ENCODE measurements at places on chromosomes 1 and 21.

DNA sequence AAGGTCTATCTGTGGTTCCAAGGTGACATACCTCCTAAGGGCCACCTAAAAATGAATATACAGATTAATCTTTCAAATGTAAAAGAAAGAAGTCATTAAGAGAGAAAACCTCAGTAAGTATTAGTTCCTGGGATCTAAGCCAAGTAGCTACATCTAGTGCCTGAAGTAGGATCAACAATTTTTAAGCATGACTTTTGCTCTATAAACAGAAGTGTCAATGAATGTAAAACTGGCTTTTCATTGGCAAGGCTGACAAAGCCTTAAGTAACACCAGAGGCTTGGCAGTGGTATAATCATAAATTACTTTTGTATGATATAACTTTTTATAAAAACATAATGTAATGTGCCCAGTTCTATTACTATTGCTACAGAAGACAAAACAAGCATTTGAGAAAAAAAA lies 12.2 kb upstream of the ACADM start:
- no peak for DNase-seq

DNA sequence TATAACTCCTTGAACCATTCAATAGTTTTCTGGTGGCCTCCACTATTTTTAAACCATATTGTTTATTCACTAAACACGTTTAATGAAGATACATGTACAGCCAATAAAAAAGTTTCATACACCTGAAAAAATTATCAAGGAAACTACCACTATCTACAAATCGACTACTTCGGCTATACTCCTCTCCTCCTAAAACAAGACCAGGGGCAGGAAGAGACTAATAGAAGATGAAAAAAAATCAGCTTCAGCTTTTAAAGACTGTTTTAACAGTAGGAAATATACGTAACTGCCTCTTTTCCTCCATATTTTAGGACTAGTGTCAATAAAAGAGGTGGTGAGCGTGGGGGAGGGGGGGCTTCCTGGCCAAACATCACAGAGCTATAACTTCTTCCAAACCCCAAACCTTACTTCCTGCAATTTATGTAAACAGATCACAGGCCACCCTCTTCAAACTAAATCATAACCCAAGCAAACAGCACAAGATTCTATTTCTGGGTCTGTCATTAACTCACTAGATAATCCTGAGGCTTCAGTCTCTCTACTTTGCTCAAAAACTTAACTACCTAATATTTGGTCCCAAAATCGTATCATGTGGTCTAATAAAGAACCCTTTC lies 15.1 kb downstream of the FOXJ3 start:
- no peak for DNase-seq

- no peak for DNase-seq
These were observed 140.9 kb upstream of the HOOK1 start for GRCh38 chr1:59673573-59674450.

DNA sequence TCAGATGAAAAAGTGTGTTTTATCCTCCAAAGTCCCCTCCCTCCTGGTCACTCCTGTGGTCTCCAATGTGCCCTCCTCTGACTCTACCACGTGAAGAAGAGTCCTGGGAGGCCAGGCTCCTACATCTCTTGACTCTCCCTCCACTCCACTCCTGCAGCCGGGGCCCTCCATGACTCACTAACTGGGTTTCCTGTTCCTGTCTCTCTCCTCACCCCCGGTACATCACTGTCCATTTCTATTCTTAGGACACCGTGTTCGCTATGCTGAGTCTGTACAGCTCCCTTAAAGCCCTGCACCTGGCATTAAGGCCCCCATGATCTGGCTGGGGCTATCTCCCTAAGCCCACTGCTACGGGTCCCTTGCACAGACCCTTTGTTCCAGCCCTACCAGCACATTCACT lies 93.4 kb downstream of the BCAR3 start:
- DNase-seq = no peak

DNA sequence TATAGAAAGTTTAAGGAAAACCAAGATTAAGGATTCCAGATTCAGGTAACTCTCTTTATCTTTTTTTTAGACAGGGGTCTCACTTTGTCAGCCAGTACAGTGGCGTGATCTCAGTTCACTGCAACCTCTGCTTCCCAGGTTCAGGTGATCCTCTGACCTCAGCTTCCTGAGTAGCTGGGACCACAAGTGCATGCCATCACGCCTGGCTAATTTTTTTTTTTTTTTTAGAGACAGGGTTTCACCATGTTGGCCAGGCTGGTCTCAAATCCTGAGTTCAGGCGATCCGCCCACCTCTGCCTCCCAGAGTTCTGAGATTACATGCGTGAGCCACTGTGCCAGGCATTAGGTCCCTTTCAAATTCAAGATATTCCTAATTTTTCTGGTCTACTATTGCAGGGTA lies 15.9 kb downstream of the LZIC start:
- no peak for DNase-seq
